ENCODE measurements at places on chromosomes 3 and 15.

GRCh38 chr3:56975567-56975966, 84.9 kb upstream of the SPATA12 start:
- peak; percentile 53 for DNase-seq

- DNase-seq: no peak
These were observed 32.7 kb downstream of the CEMIP start for GRCh38 chr15:80811781-80812315.

DNA sequence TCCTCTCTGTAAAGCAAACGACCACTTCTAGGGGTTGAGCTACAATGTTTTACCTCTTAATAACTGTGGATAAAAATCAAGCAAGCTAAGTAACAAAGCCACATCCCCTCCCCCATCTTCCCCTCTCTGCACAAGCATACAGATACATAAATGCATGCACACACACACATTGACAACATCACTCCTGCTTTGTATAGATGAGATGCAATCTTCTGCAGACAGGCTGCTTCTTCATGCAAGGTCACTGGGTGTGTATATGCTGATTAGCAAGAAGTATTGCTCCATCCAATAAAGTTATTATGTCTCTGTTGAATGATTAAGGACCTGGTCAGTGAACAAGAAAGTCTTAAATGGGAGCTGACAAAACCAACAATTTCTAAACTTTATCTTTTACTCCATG, 8.8 kb upstream of the ATP11B start:
- DNase-seq: no peak

DNA sequence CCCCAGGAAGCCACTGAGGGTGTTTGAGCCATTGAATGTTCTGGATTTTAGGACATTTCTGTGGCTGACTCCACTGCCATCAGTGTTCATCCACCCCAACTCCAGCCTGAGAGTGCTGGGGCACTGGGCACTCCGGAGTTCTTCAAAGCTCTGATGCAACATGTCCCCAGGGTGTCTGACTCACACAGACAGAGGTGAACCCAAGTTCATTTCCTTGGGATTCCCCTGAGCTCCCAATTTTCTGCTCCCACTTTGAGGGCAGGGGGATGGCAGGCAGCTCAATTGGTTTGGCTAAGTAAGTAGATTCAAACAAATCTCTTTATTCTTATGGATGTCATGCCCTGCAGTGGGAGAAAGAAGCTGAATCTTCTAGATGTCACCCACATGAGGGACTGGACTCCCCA, 2.2 kb downstream of the STRA6 start:
- peak; percentile 74 for DNase-seq

GRCh38 chr15:67509918-67510317, 11.0 kb upstream of the C15orf61 start:
- DNase-seq: no peak

DNA sequence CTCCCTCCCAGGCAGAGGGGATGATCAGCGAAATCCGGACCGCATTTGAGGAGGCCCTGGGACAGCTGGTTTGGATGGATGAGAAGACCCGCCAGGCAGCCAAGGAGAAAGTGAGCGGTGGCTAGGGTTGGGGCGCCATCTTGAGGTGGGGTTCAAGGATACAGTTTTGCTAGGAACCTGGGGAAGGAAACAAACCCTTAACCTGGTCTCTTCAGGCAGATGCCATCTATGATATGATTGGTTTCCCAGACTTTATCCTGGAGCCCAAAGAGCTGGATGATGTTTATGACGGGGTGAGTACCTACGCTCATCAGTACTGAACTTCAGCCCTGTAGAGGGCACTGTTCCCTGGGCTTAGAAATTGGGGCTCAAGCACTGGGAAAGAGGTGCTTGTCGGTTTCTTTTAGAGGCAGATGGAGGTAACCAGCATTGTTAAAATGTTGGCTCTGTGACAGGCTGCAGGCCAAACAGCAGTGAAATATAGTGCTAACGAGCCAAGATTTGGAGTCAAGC, 9.6 kb upstream of the PSMD2 start:
- peak; percentile 49 for DNase-seq
